ENCODE measurements at places on chromosomes 11 and 22.

- no peak for DNase-seq
Observed at GRCh38 chr11:63551091-63551888, 11.9 kb downstream of the PLAAT2 start.

GRCh38 chr22:50415426-50415825 is 59.4 kb downstream of the SBF1 start:
- DNase-seq: no peak

DNA sequence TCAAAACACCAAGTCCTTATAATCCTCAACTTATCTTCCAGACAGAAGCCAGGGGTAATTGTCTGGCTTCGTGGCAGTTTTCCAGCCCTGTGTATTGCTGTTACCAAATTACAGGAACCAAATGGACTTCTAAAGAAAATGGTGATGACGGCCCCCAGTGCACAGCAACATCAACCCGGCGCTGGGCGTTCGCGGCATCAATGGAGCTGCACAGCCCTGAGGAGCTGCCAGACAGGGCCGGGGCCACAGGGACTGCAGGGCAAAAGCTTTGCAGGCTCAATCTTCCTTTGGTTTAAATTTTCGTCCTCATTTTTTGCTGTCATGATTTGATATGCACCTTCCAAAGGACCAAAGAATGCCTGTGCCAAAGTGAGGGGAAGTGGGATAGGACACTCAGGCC is 292.5 kb downstream of the BRD1 start:
- DNase-seq: no peak

GRCh38 chr11:44694443-44694842 is 32.3 kb upstream of the TSPAN18 start:
- no peak for DNase-seq

DNA sequence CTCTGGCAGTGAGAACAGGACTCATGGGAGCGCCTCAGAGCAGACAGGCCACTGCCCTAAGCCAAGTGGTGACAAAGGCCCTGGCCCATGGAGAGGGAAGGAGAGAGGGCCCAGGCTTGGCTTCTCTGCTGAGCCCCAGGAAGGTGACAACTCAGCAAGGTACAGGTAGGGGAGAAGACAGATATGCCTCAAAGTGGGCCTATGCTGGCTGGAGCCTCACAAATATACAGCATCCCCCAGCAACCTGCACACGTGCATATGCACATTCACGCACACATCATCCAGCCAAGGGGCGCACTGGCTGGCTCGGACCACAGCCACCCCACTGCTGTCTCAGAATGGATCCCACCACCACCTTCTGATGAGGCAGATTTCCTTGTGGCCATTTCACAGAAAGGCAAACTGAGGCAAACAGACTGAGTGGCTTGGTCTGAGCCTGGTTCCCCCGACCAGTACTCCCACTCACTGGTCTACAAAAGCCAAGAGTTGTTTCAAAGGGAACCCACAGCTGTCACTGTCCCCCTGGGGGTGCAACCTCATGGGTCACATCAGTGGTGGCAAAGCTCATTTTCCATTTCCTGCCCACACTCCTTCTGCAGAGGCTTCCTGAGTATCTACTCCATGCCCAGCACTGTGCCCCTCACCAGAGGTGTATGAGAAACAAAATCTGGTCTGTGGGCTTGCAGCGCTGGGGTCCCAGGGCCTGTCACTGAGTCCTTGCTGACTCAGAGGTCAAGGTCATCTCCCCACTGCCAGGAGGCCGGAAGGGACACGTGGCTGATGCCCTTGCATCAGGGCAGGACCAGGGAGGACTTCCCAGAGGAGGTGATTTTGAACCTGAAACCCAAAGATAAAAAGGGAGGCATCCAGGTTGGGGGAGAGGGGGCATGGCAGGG is 67.3 kb upstream of the PRR5 start:
- no peak for DNase-seq

- DNase-seq: no peak
Observed at GRCh38 chr11:88098289-88098688, 77.0 kb downstream of the RAB38 start.

DNA sequence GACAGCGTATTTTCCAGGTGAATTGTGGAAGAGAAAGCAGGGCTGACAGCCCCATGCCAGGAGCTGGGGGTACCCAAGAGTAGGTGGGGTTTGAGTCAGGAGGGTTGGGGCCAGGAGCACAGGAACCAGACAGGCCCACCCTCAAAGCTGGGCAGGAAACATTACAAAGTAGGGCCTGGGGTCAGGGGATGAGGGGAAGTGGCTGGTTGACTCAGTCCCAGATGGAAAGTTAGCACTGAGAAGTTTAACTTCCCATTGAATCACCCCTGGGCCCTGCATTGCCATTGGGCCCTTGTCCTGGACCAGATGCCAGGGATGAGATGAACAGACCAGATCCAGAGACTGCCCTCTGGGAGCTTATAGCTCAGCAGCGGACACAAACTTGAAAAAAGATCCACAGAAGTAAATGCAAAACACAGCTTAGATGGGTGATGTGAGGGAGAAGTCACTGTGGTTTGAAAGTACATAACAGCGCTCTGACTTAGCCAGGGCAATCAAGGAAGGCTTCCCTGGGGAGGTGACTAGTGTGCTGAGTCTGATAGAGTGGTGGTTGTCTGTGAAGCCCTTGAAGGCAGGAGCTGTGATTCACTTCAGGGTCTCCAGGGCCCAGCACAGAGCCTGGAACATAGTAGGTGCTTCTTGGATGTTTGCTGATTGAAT is 2.2 kb downstream of the MAFF start:
- DNase-seq: no peak

GRCh38 chr11:79047321-79047720 is 393.5 kb downstream of the TENM4 start:
- no peak for DNase-seq

GRCh38 chr22:44860311-44860710 is 107.9 kb downstream of the ARHGAP8 start:
- no peak for DNase-seq

- DNase-seq: peak; percentile 57
Observed at GRCh38 chr22:45966320-45966894, 10.6 kb downstream of the WNT7B start.

- no peak for DNase-seq
Observed at GRCh38 chr11:3095712-3096361, 38.6 kb upstream of the CARS1 start.

- no peak for DNase-seq
Observed at GRCh38 chr11:109267293-109268095, 154.5 kb upstream of the C11orf87 start.

GRCh38 chr11:119708384-119708783 is 20.6 kb downstream of the NECTIN1 start:
- no peak for DNase-seq

GRCh38 chr11:61976420-61976800 is 9.0 kb upstream of the FTH1 start:
- no peak for DNase-seq

DNA sequence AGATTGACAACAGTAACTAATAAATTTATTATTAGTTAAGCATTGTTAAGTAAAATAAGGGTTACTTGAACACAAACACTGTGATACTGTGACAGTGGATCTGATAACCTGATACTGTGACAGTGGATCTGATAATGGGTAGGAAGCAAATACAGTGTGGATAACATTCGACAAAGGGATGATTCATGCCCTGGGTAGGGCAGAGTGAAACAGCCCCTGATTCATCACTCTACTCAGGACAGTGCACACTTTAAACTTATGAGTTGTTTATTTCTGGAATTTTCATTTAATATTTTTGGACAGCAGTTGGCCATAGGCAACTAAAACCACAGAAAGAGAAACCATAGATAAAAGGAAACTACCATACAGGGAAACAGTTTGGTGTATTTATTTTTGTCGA is 60.8 kb upstream of the CTSC start:
- DNase-seq: no peak

DNA sequence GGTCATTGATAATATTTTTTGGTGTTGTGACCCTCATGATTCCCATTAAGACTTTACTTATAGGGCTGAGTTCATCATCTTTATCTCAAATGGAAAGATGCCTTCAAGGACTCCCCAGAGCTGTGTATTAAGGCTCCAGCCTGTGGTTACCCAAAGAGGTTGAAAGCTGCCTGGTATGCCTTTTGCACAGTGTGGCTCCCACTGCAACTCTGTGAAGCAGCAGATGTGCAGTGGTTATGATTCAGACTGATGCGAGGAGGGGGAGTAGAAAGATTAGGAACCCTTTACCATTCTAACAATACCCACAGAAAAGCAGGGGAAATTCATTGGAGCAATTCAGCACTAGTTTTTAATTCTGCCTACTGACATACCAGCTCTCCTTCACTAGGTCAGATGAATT is 560.0 kb downstream of the INSC start:
- DNase-seq: no peak

DNA sequence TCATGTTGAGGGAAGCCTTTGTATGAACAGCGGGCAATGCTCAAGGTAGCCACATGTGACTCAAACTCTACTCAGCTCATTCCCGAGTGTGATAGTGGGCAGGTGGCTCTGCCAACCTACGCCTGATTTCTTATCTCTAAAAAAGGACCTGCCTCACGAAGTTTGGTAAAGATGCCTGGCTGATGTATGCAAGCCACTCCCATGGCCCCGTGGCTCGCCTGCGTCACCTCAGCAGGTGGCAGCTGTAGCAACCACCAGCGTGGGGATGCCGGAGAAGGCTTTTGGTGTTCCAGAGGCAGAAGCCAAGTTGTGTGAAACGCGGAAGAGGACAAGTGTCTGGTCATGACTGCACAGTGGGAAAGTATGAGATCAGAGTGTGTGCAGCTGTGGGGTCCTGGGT is 5.4 kb downstream of the FADS2 start:
- DNase-seq: no peak
